T follicular helper cell (primary cell): ENCODE measurements at places on chromosomes 5 and 9.

- DNase-seq: no peak
These were observed 12.7 kb downstream of the KCTD16 start for GRCh38 chr5:144183254-144183889.

DNA sequence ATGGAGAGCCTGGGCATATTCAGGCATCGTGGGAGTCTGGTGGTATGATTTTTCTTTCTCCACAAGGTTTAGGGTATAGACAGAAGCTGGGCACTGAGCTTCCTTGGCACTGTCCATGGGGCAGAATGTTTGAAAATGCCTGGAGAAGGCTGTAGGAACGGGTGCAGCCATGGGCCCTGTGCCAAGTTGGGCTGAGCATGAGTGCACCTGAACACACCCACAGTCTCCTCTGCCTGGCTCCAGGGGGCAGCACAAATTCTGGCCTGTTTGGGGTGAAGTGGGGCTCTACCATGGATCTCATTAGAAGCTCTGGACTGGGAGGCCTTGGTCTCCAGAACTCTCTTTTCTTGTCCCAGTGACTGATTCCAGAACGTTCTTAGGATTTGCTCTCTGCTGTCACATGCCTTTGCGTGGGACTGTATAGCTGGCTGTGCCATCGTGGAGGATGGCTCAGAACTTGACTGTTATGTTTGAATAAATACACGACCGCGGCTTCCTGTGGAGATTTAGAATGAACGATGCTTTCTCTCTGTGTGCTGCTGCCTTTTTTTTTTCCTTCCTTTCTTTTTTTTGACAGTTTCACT is 229.8 kb downstream of the FANCC start:
- no peak for DNase-seq

- no peak for DNase-seq
These were observed 110.1 kb upstream of the MAP3K1 start for GRCh38 chr5:56705217-56705616.

GRCh38 chr9:4738866-4739586 is 2.0 kb downstream of the AK3 start:
- DNase-seq: no peak

- DNase-seq: no peak
These were observed 95.8 kb downstream of the PLPP1 start for GRCh38 chr5:55438998-55439397.

- DNase-seq: no peak
These were observed 37.4 kb upstream of the ALDH1B1 start for GRCh38 chr9:38355115-38355514.

DNA sequence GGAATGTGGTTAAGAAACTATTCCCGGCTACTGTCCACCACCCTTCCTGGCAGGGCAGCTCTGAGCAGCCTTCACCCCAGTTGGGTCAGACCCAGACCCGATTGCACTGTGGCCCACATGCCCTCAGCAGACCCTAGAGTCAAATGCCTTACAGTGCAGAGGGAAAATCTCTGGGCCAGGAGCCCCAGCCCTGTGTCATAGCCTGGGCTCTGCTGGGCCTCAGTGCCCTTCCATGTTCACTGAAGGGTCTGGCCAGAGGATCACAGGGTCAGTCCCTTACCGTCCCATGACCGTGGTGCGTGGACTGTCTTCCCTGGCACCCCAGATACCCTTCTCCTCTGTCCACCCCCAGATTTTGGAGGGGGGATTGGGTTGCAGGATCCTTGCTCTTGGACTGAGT is 73.5 kb upstream of the COL5A1 start:
- DNase-seq: no peak

- DNase-seq: no peak
These were observed at the start of gene ADGRD2 for GRCh38 chr9:124450241-124450924. TSS of gene ADGRD2 (plus strand) at chr9:124450451. CDS start at chr9:124451667, 1,216 bp downstream.

DNA sequence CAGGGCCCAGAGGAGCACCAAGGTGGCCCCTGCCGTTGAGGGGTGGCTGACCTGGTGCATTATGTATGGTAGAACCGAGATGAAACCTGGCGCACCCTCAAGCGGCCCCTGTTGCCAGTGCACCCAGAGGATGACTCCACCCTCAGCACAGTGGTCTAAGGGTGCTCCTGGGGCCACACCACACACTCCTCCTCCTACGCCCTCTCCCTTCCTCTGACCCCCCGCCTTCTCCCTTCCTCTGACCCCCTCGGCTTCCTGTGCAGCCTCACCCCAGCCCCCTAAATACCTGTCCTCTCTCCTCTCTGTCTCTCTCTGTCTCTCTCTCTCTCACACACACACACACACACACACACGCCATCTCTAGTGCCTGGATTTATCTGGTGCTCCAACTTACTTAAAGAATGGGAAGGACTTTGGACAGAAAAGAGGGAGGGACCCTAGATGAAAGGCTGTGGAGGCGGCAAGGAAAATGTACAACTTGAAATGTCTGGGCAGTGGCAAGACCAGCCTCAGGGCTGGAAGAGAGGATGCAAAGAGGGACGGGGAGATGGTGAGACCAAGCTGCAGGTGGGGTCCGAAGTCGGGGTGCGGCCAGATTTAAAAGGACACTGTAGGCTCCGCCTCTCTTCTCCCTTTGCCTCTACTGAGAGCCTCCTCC is 18.2 kb upstream of the SLC30A5 start:
- no peak for DNase-seq

- no peak for DNase-seq
These were observed 49.4 kb downstream of the DRD1 start for GRCh38 chr5:175394601-175395000.

DNA sequence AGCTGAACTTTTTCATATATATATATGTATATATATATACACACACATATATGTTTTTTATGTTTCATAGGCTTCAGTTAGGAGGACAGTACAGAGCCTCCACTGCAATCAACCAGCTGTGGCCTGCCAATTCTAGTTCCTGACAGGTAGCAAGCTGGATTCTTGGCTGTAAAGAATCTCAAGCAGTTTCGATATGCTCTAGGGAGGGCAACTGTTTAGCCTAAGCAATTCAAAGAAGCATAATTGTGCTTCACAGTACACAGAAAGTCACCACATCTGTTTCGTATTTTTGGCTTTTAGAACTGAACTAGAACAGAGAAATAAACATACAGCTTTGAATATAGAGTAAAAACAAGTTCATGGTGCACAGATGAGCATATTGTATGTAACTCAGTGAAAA is 152.4 kb upstream of the ARRDC3 start:
- DNase-seq: no peak

DNA sequence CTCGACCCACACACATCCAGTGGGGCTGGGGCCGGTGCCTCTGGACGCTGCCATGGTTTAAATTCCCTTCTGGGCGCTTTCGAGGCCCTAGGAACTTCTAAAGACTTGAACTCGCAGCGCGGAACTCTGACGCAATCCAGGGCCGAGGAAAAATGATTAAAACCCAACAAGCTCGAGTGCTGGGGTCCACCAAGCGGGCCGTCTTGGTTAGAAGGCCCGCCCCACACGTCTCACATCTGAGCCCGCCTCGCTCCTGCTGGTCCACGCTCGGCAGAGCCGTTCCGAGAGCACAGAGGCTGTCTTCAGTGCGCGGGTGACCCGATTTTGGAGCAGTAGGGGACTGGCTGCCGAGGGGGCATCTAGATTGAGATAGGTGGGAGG is 1.5 kb downstream of the CRHBP start:
- no peak for DNase-seq

DNA sequence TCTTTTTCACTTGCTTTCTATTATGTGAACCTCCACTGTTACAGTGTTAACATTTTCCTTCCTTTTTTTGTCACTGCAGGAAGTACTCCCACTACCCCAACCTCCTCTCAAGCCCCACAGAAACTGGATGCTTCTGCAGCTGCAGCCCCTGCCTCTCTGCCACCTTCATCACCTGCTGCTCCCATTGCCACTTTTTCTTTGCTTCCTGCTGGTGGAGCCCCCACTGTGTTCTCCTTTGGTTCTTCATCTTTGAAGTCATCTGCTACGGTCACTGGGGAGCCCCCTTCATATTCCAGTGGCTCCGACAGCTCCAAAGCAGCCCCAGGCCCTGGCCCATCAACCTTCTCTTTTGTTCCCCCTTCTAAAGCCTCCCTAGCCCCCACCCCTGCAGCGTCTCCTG is 18.8 kb downstream of the NUP214 start:
- no peak for DNase-seq

- DNase-seq: no peak
These were observed 574.5 kb upstream of the ARRDC3 start for GRCh38 chr5:91957666-91958065.

- DNase-seq: no peak
These were observed 89.1 kb upstream of the FBXW11 start for GRCh38 chr5:172095368-172096206.

DNA sequence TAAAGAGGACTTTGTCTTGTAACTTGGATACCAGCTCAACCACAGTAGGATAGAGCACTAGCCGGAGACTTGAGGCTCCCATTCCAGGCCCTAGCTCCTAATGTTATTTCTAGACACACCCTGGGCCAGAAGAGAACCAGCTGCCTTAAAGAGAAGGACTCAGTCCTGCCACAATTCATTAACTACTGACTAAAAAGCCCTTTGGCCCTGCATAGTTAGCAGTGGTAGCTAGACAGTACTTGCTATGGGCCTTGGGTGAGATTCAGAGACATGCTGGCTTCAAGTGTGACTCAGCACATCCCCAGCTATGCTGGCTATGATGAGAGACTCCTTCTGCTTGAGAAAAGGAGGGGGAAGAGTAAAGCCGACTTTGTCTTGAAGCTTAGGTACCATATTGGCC is 47.3 kb downstream of the TMEM167A start:
- DNase-seq: no peak

- no peak for DNase-seq
These were observed 118.5 kb upstream of the ERCC6L2 start for GRCh38 chr9:95756986-95757385.

- DNase-seq: no peak
These were observed 167.6 kb downstream of the ASTN2 start for GRCh38 chr9:117247266-117247665.

DNA sequence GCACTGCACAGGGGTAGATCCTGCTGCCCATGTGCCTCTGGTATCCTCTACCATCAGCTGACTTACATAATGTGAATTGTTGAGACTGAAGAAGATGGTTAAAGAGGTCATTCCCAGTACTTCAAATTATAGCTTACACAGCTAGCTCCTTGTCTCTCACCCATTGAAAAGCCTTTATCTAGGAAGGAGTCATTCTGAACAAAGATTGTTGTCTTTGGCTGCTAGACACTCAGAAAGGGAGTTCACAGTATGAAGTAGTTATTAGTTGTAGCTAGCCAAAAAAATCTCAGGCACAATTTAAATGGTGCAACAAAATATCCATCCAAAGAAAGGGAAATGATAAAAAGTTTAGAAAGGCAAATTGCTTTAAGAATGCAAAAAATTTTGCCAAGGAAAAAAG is 102.0 kb upstream of the NREP start:
- DNase-seq: no peak

DNA sequence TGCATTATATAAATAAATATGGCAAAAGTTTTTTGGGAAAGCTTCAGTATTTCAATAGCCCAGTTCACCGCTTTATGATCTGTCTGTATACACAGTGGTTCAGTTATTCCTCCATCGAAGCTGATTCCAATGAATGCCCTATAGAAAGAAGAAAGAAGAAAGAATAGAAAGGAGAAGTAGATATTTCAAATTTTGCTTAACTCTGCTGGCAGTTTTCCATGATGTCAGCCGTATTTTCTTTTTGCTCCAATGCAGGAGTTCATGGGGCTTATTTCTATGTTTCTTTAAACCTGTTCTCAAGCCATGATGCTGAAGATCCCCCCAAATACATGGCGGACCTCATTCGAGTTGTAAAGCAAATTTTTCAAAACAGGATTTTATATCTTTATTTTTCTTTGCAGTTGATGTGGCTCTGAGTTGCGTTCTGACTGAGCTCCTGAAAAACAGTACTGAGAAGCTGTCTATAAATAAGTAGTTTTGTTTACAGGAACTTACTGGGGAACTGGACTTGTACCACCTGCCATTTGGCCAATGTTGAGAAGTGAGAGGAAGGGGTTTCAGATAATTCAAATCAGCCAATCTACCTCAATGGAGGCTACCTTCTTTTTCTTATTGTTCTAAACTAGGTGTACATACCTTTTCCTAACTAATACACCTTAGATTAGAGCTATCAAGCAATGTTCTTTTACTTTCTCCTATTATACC is 418.5 kb upstream of the MEF2C start:
- DNase-seq: no peak

DNA sequence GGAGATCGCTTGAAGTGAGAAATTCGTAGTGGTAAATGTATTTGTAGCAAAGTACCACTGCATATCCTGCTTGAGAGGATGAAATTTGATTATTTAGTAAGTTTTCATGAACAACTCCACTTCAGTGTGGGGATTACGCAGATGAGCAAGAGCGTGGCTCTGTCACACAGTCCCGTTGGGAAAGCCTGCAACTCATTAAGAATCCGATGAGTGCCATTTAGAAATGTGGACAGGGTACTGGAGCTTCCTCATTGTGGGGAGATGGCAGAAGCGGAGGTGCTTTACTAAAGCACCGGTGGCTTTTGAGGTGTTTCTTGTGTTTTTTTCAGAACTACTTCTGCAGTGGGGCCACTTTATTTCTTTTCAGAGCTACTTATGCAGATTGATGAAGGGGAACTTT is 1.4 kb downstream of the TJP2 start:
- DNase-seq: no peak

GRCh38 chr9:12826924-12827565 is 52.2 kb downstream of the LURAP1L start:
- DNase-seq: no peak

DNA sequence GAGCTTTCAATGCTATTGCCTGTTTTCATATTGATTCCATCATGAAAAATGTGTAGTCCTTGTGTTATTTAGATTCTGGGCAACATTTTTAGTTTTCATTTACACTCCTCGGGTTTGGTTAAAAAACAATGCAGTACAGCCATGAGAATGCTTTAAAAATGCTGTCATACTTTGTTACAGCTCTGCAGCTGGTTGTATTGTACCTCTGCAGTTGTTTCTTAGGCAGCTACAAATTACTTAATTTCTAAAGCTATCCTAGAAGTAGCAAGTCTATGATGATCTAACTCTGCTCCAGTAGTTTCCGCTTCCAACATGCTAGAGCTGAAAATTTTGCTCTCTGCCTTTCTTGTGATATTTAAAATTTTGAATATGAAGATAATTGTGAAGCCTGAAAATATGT is 20.2 kb downstream of the SNX18 start:
- DNase-seq: no peak

- DNase-seq: no peak
These were observed 55.0 kb downstream of the DCP2 start for GRCh38 chr5:113031557-113031956.

- no peak for DNase-seq
These were observed 43.6 kb downstream of the CDO1 start for GRCh38 chr5:115772731-115773475.
